Thoracic aorta (tissue), 2 donors: ENCODE measurements at places on chromosomes 7 and 10.

DNA sequence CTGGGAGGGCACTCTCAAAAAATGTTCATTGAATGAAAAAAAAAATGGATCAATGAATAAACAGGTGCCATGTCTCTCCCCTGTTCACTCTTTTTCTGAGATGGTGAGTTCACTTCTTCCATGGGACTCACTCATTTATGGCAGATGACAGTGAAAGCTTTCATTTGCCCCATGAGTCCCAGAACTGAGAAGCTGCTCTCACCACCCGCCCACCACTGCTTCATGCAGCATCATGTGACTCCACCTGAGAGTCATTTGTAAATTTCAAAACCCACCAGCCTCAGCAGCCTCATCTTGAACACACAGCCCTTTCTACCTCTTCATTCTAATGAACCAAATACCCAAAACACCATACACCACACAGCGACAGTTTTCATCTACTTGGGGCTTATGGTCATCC lies 64.9 kb downstream of the SCRN1 start:
- H3K27me3 ChIP-seq, result no peaks in the 10 kb centered on the region
- H3K4me1 ChIP-seq, result no peaks in the 10 kb centered on the region
- H3K4me3 ChIP-seq, result no peak overlapping the region
- H3K36me3 ChIP-seq, result peaks cover 40% of the 10 kb centered on the region
- no peak for DNase-seq

GRCh38 chr7:93245525-93246432 lies 13.6 kb downstream of the VPS50 start:
- H3K36me3 ChIP-seq, result no peaks in the 10 kb centered on the region
- H3K27ac ChIP-seq, result no peak overlapping the region
- DNase-seq, result no peak
- no peak overlapping the region for H3K4me3 ChIP-seq
- H3K27me3 ChIP-seq, result no peaks in the 10 kb centered on the region

DNA sequence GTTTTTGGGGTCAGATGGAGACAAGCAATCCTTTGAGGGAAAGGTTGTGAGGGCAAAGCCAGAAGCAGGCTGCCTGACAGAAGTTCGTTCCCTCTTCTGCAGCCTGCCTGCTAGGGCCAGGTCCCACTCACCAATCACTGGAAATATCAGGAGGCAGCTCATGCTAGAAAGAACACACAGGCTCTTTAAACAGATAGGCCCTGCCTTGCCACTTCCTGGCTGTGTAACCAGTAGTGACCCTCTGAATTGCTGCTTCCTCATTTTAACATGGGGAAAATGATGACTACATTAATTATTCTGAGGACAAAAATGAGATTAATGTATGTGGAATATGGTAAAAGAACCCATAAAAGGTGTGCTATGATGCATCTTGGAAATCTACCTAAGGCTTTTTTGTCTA lies 50.5 kb upstream of the MRLN start:
- H3K4me1 ChIP-seq, result peaks cover 12% of the 10 kb centered on the region
- peak overlapping the region; percentile 24 for H3K27ac ChIP-seq
- no peaks in the 10 kb centered on the region for H3K27me3 ChIP-seq
- H3K4me3 ChIP-seq, result no peak overlapping the region
- DNase-seq, result no peak

DNA sequence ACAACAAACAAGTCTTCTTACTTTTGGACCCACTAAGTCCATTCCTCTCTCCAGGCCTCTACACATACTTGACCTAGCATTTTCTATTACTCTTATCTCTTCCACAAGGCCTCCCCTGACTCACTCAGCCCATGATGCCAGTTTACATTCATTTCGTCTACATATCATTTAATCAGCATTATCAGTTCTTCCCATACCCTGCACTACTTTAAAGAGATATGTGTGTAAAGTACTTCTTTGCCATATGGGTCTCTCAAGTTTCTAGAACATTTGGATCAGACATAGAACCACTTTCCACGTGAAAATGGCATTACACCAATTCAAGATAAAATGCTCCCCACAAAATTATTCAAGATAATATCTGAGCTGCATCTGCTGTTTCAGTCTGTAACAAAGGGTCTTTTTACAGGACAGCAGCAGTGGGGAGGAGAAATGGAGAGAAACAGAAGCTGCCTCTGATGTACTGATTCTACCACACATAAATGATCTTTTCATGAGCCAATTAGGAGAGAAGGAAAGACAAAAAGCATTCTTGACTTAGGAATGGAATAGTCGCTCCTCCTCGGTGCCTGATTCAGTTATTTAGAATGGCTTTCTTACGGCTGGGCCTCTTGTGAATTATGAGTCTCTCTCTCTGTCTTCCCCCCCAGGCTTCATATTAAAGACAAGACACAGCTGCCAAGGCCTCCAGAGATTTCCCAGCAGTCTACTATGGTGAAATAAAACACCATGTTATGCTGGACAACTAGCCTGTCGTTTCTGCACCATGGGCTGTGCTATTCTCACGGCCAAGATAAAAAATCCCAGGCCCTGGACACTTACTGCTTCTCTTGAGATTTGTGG lies 46.9 kb upstream of the SEPTIN7 start:
- no peaks in the 10 kb centered on the region for H3K4me1 ChIP-seq
- DNase-seq, result no peak
- H3K4me3 ChIP-seq, result no peak overlapping the region
- no peak overlapping the region for H3K27ac ChIP-seq
- H3K27me3 ChIP-seq, result no peaks in the 10 kb centered on the region

DNA sequence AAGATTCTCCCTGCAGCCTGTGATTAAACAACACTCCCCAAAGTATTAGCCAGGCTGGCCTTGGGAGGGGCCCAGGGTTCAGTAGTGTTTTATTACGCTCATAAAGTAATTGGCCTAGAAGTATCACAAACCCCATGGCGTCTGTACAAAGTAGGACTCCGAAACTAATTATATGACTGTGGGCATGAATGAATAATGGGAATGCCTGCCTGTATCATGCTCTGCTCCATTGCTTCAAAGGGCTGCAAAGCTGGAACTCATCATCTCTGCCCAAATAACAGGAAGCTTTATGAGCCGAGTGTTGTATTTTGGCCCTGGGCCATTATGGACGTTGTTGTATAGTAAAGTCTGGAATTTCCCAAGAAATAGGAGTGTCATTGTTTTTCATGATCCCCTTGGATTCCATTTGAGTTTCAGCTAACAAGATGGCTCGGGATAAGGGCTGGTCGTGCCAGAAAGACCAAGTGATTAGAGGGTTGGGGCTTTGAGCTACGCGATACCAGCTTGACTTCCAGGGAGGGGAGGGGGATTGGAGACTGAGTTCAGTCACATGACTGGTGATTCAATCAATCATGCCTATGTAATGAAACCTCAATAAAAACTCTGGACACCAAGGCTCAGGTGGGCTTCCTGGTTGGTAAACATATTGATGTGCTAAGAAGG lies 65.3 kb upstream of the NPTX2 start:
- H3K36me3 ChIP-seq, result no peaks in the 10 kb centered on the region
- no peak for DNase-seq

GRCh38 chr10:9621216-9621615 lies 1396.5 kb upstream of the CELF2 start:
- no peaks in the 10 kb centered on the region for H3K4me1 ChIP-seq
- H3K27ac ChIP-seq, result no peak overlapping the region
- DNase-seq, result no peak
- no peaks in the 10 kb centered on the region for H3K27me3 ChIP-seq

DNA sequence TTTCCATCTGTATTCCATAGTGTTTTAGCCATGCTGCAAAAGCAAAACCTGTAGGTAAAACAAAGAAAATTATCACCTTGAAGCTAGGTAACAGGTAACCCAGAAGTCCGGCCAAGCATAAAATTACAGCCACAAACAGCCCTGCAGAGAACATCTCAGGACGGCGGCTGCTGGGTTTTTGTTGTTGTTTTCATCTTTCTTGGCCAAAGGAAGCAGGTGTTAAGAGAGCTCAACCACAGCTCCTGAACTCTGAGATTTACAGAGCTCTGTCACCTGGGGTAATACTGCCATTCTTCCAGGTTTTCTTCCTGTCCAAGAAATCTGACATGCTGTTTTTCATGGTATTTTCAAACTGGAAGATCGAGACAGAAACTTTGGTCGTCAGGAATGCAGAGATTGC lies 847 bp upstream of the SCIN start:
- peaks cover 13% of the 10 kb centered on the region for H3K4me1 ChIP-seq
- no peaks in the 10 kb centered on the region for H3K27me3 ChIP-seq
- no peak overlapping the region for H3K4me3 ChIP-seq
- no peaks in the 10 kb centered on the region for H3K36me3 ChIP-seq

DNA sequence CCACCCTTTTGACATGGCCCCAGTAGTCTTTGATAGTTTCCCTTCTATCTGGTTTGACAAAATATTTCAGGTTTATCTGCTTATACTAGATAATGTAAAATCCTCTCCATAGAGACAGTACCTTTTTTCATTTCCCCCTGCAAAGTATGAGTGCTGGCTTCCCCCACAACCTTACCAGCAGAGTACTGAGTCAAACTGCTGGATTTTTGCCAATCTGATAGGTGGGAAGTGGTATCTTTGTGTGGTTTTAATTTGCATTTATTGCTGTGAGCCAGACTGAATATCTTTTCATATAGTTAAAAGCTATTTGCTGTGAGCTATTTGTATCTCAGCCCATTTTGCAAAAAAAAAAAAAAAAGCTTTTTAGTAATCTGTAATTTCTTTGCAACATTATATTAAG lies 32.1 kb upstream of the HECTD2 start:
- H3K27ac ChIP-seq, result no peak overlapping the region
- H3K27me3 ChIP-seq, result no peaks in the 10 kb centered on the region
- peaks cover 3% of the 10 kb centered on the region for H3K4me1 ChIP-seq

GRCh38 chr10:132332433-132332754 lies 401 bp downstream of the LRRC27 start:
- H3K27ac ChIP-seq, result peak overlapping the region; percentile 20
- H3K4me3 ChIP-seq, result peak overlapping the region; percentile 86
- no peaks in the 10 kb centered on the region for H3K36me3 ChIP-seq
- no peak for DNase-seq
- H3K4me1 ChIP-seq, result peaks cover 12% of the 10 kb centered on the region
- H3K27me3 ChIP-seq, result no peaks in the 10 kb centered on the region

GRCh38 chr10:124732931-124733570 lies 11.1 kb downstream of the FAM53B start:
- H3K4me1 ChIP-seq, result peaks cover 73% of the 10 kb centered on the region
- H3K27ac ChIP-seq, result peak overlapping the region; percentile 83
- H3K36me3 ChIP-seq, result no peaks in the 10 kb centered on the region
- H3K4me3 ChIP-seq, result peak overlapping the region; percentile 6

- DNase-seq, result no peak
- no peak overlapping the region for H3K27ac ChIP-seq
- no peaks in the 10 kb centered on the region for H3K27me3 ChIP-seq
Observed at GRCh38 chr10:98170249-98171117, 36.0 kb downstream of the R3HCC1L start.

DNA sequence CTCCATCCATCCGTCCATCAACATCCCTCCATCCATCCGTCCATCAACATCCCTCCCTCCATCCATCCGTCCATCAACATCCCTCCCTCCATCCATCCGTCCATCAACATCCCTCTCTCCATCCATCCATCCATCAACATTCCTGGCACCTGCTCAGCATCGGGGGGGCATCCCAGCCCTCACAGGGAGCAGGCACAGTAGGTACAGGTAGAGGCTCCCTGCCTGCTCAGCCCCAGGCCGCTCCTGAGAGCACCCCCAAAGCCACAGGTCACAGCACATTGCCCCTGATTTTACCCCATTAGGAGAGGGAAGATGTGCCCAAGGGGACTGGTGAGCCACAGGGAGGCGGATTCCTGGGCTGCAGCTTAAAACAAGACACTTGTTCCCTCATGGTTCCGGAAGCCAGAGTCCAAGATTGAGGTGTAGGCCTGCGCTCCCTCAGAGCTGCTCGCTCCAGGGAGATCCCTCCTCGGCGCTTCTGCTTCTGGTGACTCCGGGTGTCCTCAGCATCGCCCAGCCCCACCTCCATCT lies 21.1 kb upstream of the CFAP46 start:
- H3K27me3 ChIP-seq, result no peaks in the 10 kb centered on the region
- DNase-seq, result no peak
- H3K4me3 ChIP-seq, result no peak overlapping the region
- no peak overlapping the region for H3K27ac ChIP-seq
- peaks cover 4% of the 10 kb centered on the region for H3K4me1 ChIP-seq
- H3K36me3 ChIP-seq, result no peaks in the 10 kb centered on the region

GRCh38 chr10:30294476-30295240 lies 54.4 kb downstream of the MTPAP start:
- H3K27me3 ChIP-seq, result no peaks in the 10 kb centered on the region
- H3K27ac ChIP-seq, result no peak overlapping the region
- no peak for DNase-seq
- no peaks in the 10 kb centered on the region for H3K36me3 ChIP-seq
- H3K4me3 ChIP-seq, result no peak overlapping the region

DNA sequence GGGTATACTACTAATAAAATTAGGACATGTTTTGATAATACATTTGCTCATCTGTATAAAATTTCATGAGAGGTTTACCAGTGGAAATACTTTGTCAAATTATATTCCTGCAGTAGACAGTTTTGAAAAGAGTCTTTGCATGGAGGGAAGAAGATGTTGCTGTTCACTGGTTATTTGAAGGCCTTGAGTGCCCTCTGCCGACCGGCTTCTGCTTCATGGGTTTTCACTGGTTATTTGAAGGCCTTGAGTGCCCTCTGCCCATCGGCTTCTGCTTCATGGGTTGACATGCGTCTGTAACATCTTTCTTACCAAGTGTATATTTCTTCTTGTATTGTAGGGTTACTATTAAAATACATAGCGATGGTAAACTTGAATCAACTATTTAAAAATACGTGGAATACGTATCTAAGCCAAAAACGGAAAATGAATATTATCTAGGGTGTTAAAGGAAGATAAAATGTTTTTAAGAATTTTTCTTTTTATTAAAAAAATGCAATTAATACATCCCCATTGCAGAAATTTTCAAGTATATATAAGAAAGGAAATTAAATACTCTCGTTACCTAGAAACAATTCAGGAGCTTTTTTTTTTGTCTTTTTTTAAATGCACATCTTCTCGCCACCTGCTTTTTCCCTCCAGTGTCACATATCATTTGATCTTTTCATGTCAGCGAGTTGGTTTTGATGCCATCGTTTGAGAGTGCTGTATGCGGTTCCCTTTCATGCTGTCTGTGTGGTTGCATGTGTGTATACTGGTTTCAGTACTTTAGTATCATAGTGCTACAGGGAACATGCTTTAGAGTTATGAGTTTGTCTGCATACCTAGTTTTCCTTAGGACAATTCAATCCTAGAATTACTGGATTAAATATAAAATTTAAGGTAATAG lies 73.4 kb downstream of the SHH start:
- peaks cover 36% of the 10 kb centered on the region for H3K36me3 ChIP-seq
- no peak overlapping the region for H3K4me3 ChIP-seq
- no peaks in the 10 kb centered on the region for H3K4me1 ChIP-seq

DNA sequence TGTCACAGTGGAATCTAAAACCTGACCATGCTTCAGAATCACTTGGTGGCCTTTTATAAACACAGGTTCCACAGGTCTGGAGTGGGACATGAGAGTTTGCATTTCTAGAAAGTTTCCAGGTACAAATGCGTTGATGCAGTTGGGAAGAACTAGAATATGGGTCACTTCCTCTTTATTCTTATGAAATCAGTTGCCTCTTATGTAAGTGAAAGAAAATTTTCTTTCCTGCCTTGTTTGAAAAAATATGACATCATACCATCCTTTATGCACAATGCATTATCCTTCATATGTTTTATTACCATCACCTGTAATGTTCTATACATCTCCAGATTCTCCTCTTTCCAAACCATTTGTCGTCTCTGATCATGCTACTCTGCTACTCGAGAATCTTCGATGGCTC lies 44.0 kb downstream of the PLXNA4 start:
- H3K36me3 ChIP-seq, result no peaks in the 10 kb centered on the region
- no peaks in the 10 kb centered on the region for H3K4me1 ChIP-seq
- H3K4me3 ChIP-seq, result no peak overlapping the region
- H3K27ac ChIP-seq, result no peak overlapping the region

GRCh38 chr10:101230183-101230917 lies 1.1 kb upstream of the LBX1 start:
- no peaks in the 10 kb centered on the region for H3K36me3 ChIP-seq
- no peak for DNase-seq
- no peak overlapping the region for H3K27ac ChIP-seq
- H3K4me3 ChIP-seq, result peak overlapping the region; percentile 54
- peaks cover 37% of the 10 kb centered on the region for H3K4me1 ChIP-seq
